IMR-90 (cell line): ENCODE measurements at places on chromosomes 16 and 17. TPM values are rescaled to one million over a fixed set of nuclear protein-coding genes. Genes with fewer than 3 reads are reported as not detected.

- no peaks in the 10 kb centered on the region for H3K4me1 ChIP-seq
- no peaks in the 10 kb centered on the region for H3K36me3 ChIP-seq
- no peak for DNase-seq
- H3K27ac ChIP-seq = no peak overlapping the region
- H3K27me3 ChIP-seq = peaks cover 2% of the 10 kb centered on the region
Observed at GRCh38 chr17:50015146-50015545, 20.1 kb upstream of the DLX3 start.

GRCh38 chr17:4514206-4514605 lies 15.5 kb downstream of the SPNS2 start:
- no peak overlapping the region for H3K27ac ChIP-seq
- no peaks in the 10 kb centered on the region for H3K36me3 ChIP-seq
- H3K4me3 ChIP-seq = no peak overlapping the region
- no peak for DNase-seq

Gene TP53TG3B
- total RNA-seq = not detected in 2 replicates

GRCh38 chr17:43338886-43339516 lies 59.8 kb upstream of the ARL4D start:
- no peak for DNase-seq
- no peaks in the 10 kb centered on the region for H3K27me3 ChIP-seq
- H3K36me3 ChIP-seq = no peaks in the 10 kb centered on the region
- peaks cover 9% of the 10 kb centered on the region for H3K4me1 ChIP-seq

DNA sequence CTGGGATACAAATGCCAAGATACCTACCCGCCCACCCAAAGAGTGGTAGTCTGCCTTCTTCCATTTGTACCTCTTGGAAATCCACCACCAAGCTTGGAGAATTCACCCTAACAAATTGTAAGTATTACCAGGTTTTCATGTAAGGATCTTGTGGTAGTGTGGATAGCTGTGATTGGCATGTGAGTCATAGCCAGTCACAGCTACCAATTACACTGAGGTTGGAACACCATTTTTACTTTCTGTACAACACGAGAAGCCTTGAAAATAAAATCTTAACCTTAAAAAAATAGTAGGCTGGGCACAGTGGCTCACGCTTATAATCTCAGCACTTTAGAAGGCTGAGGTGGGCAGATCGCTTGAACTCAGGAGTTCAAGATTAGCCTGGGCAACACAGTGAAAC lies 18.5 kb upstream of the SLC35G3 start:
- no peak overlapping the region for H3K27ac ChIP-seq
- no peak overlapping the region for H3K4me3 ChIP-seq
- no peaks in the 10 kb centered on the region for H3K4me1 ChIP-seq
- peaks cover 7% of the 10 kb centered on the region for H3K27me3 ChIP-seq
- no peaks in the 10 kb centered on the region for H3K36me3 ChIP-seq

DNA sequence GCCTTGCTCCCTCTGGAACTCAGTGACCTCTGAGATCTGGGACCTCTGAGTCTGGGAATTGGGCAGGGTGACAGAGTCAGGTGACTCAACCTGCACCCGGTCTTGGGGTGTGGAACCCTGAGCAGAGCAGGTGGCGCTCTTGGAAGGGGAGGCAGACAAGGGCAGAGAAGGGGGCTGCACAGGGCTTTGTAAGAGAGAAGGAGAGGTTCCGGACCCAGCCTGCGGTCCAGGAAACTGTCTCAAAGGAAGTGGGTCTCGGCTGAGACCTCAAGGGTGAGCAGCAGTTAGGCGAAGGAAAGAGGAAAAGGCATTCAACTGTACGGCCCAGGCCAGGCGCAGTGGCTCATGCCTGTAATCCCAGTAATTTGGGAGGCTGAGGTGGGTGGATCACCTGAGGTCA lies 10.0 kb upstream of the RIPOR1 start:
- H3K36me3 ChIP-seq = no peaks in the 10 kb centered on the region
- peaks cover 6% of the 10 kb centered on the region for H3K4me1 ChIP-seq
- DNase-seq = no peak
- H3K4me3 ChIP-seq = no peak overlapping the region
- H3K27me3 ChIP-seq = no peaks in the 10 kb centered on the region
- no peak overlapping the region for H3K27ac ChIP-seq

- peak overlapping the region; percentile 77 for H3K27ac ChIP-seq
- peak overlapping the region; percentile 18; the same call in 1 of the 2 replicates for H3K4me3 ChIP-seq
- no peaks in the 10 kb centered on the region for H3K27me3 ChIP-seq
- H3K36me3 ChIP-seq = peaks cover 67% of the 10 kb centered on the region; the same call in 1 of the 2 replicates
- peak; percentile 67 for DNase-seq
Observed at GRCh38 chr16:4679850-4680636, 13.3 kb upstream of the NUDT16L1 start.

Gene TMEM238L
- not detected in 2 replicates for total RNA-seq
